ENCODE measurements at places on chromosomes 7 and 10. TPM values are rescaled to one million over a fixed set of nuclear protein-coding genes. Genes with fewer than 3 reads are reported as not detected.

- H3K4me1 ChIP-seq: no peaks in the 10 kb centered on the region
Observed at GRCh38 chr7:139714163-139714901, 63.5 kb downstream of the HIPK2 start.

DNA sequence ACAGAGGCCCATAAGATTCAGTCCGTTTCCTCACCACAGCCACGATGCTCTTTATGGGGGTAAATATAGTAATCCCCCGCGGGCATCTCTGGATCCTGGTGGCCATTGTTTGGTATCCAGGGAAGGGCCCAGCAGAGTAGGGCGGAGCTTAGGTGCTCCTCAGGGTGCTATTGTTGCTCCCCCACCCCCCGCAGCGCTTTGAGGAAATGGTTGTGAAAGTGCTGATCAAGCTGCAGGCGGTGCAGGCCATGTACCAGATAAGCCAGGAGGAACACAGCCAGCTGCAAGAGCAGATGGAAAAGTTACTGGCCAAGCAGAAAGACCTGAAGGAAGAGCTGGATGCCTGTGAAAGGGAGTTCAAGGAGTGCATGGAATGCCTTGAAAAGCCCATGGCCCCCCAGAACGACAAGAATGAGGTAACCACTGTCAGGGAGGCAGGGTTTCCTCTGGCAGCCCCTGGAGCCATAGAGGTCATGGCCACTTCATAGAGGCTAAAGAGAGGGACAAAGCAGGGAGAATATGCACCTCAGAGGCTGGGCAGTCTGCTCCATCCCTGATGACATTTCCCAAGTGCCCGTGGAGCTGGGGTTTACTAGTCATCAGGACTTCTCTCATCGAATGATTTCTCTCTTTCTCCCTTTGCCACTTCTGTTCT is 17.6 kb upstream of the FLNC start:
- DNase-seq: no peak
- H3K4me3 ChIP-seq: no peak overlapping the region
- H3K36me3 ChIP-seq: no peaks in the 10 kb centered on the region
- no peak overlapping the region for H3K27ac ChIP-seq
- H3K4me1 ChIP-seq: no peaks in the 10 kb centered on the region

CLCN1 gene
- total RNA-seq: 0.47 TPM

- H3K27me3 ChIP-seq: no peaks in the 10 kb centered on the region
- no peak for DNase-seq
- peaks cover 21% of the 10 kb centered on the region for H3K4me1 ChIP-seq
- H3K27ac ChIP-seq: no peak overlapping the region
Observed at GRCh38 chr10:79063071-79063491, 5.7 kb upstream of the ZMIZ1 start.

SMO gene
- 12.8 TPM for total RNA-seq

DNA sequence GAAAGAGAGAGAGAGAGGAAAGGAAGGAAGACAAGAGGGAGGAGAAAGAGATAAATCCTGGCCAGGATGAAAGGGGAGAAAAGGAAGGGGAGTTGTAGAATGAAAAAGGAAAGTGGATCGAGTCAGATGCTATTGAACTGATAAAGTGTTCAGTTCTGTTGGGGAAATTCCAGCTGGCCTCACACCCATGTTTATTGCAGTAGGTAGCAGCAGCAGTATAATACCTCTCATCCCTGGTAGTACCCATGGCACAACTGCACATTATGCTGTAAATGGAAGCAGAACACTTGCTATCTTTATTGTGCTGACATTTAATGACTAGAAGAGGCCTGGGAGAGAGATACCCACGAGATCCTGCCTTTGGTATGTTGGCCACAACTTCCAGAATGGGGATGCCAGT is 178.1 kb downstream of the EVX1 start:
- no peaks in the 10 kb centered on the region for H3K27me3 ChIP-seq
- no peak for DNase-seq
- H3K4me1 ChIP-seq: peaks cover 9% of the 10 kb centered on the region
- no peak overlapping the region for H3K27ac ChIP-seq
- H3K4me3 ChIP-seq: no peak overlapping the region
- no peaks in the 10 kb centered on the region for H3K36me3 ChIP-seq

TRA2A gene
- 122 TPM for total RNA-seq

JCAD gene
- total RNA-seq: 17.5 TPM

TMEM270 gene
- total RNA-seq: 1.1 TPM

DNA sequence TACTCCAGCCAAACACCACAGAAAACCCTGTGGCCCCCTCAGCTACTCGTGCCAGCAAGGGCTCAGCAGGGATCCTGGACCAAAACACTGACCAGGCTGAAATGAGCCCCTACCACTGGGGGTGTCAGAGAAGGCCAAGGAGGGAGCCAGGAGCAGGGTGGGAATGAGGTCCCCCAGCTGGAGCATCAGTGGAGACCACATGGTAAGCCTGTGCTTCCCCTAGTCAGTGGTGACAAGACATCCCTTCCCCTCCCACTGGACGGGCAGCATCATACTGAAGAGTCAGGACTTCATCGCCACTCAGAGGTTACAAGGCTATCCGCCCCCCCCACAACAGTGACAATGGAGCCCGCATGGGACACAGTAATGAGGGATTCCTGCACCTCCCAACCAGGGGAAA is 99.6 kb downstream of the LHPP start:
- no peak overlapping the region for H3K4me3 ChIP-seq
- H3K27me3 ChIP-seq: no peaks in the 10 kb centered on the region
- H3K36me3 ChIP-seq: no peaks in the 10 kb centered on the region
- H3K4me1 ChIP-seq: peaks cover 7% of the 10 kb centered on the region

- H3K27me3 ChIP-seq: no peaks in the 10 kb centered on the region
- H3K4me3 ChIP-seq: no peak overlapping the region
- no peak for DNase-seq
- H3K27ac ChIP-seq: no peak overlapping the region
- peaks cover 14% of the 10 kb centered on the region for H3K4me1 ChIP-seq
Observed at GRCh38 chr7:2720024-2720423, 32.0 kb downstream of the AMZ1 start.

PTPRN2 gene
- 2.1 TPM for total RNA-seq

TDRD1 gene
- not detected for total RNA-seq

DNA sequence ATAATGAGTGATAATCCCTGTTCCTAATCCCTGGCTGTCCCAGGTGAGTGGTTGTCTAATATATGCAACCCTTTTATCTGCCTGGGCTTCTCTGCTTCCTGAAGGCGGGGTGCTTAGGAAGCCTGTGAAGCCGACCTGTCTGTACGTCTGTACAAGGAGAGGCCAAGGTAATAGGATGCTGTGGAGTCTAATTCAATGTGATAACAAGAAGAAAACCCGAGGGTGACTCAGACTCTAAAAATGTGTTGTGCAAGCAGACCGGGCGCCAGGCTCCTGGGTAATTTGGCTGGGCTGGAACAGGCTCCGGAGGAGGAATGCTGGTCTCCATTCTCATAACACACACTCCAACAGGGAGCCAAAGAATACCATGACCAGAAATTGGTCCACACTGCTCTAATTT is 43.6 kb downstream of the THNSL1 start:
- peaks cover 31% of the 10 kb centered on the region for H3K4me1 ChIP-seq
- peak; percentile 79 for DNase-seq
- no peaks in the 10 kb centered on the region for H3K36me3 ChIP-seq
- H3K27me3 ChIP-seq: no peaks in the 10 kb centered on the region
- H3K27ac ChIP-seq: peak overlapping the region; percentile 42

- H3K4me3 ChIP-seq: no peak overlapping the region
- no peak overlapping the region for H3K27ac ChIP-seq
- peaks cover 25% of the 10 kb centered on the region for H3K4me1 ChIP-seq
- no peak for DNase-seq
- H3K27me3 ChIP-seq: peaks cover 19% of the 10 kb centered on the region
- no peaks in the 10 kb centered on the region for H3K36me3 ChIP-seq
Observed at GRCh38 chr7:128166603-128167041, 74.5 kb upstream of the LEP start.

- H3K36me3 ChIP-seq: no peaks in the 10 kb centered on the region
- H3K27ac ChIP-seq: no peak overlapping the region
- H3K4me3 ChIP-seq: no peak overlapping the region
- no peaks in the 10 kb centered on the region for H3K27me3 ChIP-seq
- H3K4me1 ChIP-seq: no peaks in the 10 kb centered on the region
- no peak for DNase-seq
Observed at GRCh38 chr10:106540645-106541044, 623.9 kb downstream of the SORCS1 start.

IDI2 gene
- total RNA-seq: not detected

MMD2 gene
- total RNA-seq: not detected

DNA sequence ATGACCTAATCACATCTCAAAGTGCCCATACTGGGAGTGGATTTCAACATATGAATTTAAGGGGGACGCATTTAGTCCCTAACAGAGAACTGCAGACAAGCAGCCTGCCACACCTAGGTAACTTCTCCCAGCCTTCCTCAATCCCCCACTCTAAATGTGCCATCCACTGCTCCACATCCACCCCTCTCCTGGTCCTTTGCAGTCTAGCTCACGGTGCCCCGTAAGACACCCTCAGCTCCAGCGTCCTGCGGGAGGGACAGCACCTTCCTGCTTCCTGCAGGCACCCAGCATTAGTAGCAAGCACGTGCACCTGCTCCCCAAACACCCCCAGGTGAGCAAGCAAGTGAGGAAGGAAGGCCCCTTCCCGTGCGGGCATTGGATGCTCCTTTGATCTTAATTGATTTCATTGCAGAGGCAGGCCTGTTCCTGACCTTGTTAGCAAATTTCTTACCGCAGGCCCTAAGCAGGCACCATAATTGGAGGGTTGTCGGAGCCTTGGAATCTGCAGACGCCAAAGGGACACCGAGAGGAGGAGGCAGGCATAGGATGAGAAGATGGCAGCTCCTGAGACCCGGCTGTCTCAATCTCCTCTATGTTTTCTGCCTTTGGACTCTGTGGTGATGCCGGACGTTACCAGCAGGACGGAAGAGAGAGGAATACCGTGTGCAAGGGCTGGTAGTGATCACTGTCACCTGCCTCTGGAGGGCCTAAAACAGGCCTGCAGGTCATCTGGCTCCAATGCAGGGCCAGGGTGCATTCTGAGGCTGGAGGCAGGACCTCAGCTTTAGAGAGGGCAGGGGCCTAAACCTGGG is 75.8 kb upstream of the CHST15 start:
- no peaks in the 10 kb centered on the region for H3K4me1 ChIP-seq
- no peaks in the 10 kb centered on the region for H3K36me3 ChIP-seq
- no peak for DNase-seq
- no peak overlapping the region for H3K4me3 ChIP-seq

DNA sequence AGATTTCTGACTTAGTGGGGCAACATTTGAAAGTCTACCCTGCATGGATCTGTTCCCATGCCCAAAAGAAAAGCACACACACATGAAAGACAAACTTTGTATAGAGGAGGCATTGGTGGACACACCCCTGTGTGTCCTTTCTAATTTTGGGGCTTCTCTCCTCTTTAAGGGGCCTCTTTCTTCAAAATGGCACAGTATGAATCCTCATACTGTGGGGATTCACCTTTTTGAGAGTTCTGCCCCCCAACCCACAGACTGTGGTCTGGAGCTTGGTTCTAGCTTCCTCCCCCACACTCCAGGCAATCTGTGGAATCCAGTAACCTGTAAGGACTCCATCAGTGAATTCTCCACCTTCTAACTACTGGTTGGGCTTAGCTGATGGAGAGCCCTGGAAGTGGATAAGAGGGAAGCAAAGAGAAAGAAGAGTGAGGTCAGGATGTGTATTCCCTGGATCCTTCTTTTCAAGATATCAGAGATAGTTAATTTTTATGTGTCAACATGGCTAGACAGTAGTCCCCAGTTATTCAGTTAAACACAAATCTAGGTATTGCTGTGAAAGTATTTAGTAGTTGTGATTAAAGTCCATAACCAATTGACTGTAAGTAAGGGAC is 32.4 kb upstream of the CDK6 start:
- H3K36me3 ChIP-seq: no peaks in the 10 kb centered on the region
- H3K4me3 ChIP-seq: no peak overlapping the region
- no peaks in the 10 kb centered on the region for H3K27me3 ChIP-seq
- H3K27ac ChIP-seq: no peak overlapping the region
- H3K4me1 ChIP-seq: no peaks in the 10 kb centered on the region

MSMB gene
- not detected for total RNA-seq

DNA sequence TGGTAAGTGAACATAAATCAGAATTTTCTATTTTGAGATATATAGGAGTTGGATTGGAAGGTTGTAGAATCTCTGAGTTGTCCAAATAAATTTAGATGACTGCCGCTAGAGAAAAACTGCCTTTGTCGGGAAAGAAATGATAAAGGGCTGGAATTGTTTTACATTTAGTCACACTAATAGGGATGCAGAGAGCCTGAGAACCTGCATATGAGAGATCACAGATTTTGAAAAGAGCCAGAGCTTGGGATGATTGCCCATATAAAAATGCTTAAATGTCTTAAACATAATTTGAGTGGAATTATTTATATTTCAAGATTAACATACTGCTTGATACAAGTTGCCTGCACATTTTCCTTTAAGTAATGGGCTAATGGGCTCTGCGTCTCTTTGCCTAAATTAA is 660.5 kb downstream of the NRG3 start:
- no peaks in the 10 kb centered on the region for H3K4me1 ChIP-seq
- H3K27me3 ChIP-seq: no peaks in the 10 kb centered on the region
- H3K36me3 ChIP-seq: no peaks in the 10 kb centered on the region
- no peak overlapping the region for H3K27ac ChIP-seq
- H3K4me3 ChIP-seq: no peak overlapping the region

SPAG6 gene
- total RNA-seq: not detected

- H3K36me3 ChIP-seq: no peaks in the 10 kb centered on the region
- H3K27me3 ChIP-seq: no peaks in the 10 kb centered on the region
- no peaks in the 10 kb centered on the region for H3K4me1 ChIP-seq
- no peak for DNase-seq
- no peak overlapping the region for H3K4me3 ChIP-seq
- no peak overlapping the region for H3K27ac ChIP-seq
Observed at GRCh38 chr10:48582970-48583369, 21.9 kb downstream of the ARHGAP22 start.

GRCh38 chr7:36044101-36044892 is 108.8 kb upstream of the EEPD1 start:
- H3K4me3 ChIP-seq: no peak overlapping the region
- H3K36me3 ChIP-seq: no peaks in the 10 kb centered on the region
- no peak for DNase-seq
- H3K27me3 ChIP-seq: no peaks in the 10 kb centered on the region

NANOS1 gene
- 1.5 TPM for total RNA-seq

- DNase-seq: no peak
- no peaks in the 10 kb centered on the region for H3K36me3 ChIP-seq
- no peaks in the 10 kb centered on the region for H3K27me3 ChIP-seq
- no peak overlapping the region for H3K27ac ChIP-seq
Observed at GRCh38 chr7:67523713-67524112, 527.1 kb downstream of the TYW1 start.

GRCh38 chr7:28666154-28666553 is 253.8 kb downstream of the CREB5 start:
- no peak for DNase-seq
- peaks cover 14% of the 10 kb centered on the region for H3K27me3 ChIP-seq
- H3K36me3 ChIP-seq: no peaks in the 10 kb centered on the region
- H3K27ac ChIP-seq: no peak overlapping the region
- no peak overlapping the region for H3K4me3 ChIP-seq

CTNNA3 gene
- 0.32 TPM for total RNA-seq

DNA sequence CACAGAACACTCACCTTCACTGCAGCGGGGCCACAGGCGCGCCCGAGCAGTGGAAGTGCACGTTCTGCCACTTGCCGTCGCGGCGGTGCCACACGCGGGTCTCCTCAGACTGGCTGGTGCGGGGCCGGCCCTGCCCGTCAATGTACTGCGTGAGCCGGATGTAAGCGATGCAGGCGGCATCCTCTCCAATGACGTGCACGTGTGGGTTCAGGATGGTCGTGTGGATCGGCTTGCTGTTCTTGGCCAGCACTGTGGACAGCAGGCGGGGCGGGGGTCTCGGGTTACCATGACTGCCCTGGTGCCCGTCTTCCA is 19.2 kb downstream of the YKT6 start:
- no peaks in the 10 kb centered on the region for H3K27me3 ChIP-seq
- no peaks in the 10 kb centered on the region for H3K36me3 ChIP-seq
- H3K27ac ChIP-seq: no peak overlapping the region
- H3K4me3 ChIP-seq: no peak overlapping the region
